ENCODE measurements at places on chromosomes 4 and X. TPM values are rescaled to one million over a fixed set of nuclear protein-coding genes. Genes with fewer than 3 reads are reported as not detected.

The SPOCK3 gene
- 2.0 TPM for total RNA-seq

The F8A3 gene
- total RNA-seq: 9.0 TPM

The BTC gene
- 0.39 TPM for total RNA-seq

The SMS gene
- total RNA-seq: 74.2 TPM

The RAP2C gene
- 21.4 TPM for total RNA-seq

The SFRP2 gene
- total RNA-seq: not detected

The PNCK gene
- total RNA-seq: not detected

The MID1 gene
- 15.5 TPM for total RNA-seq

The TRIM61 gene
- not detected for total RNA-seq

The TMEM31 gene
- total RNA-seq: not detected

The CT55 gene
- total RNA-seq: not detected

The RNF212 gene
- total RNA-seq: 0.29 TPM

GRCh38 chr4:8608714-8609391 is 16.3 kb downstream of the CPZ start:
- DNase-seq: no peak

GRCh38 chrX:38750551-38750950 is 50.7 kb upstream of the MID1IP1 start:
- DNase-seq: no peak

DNA sequence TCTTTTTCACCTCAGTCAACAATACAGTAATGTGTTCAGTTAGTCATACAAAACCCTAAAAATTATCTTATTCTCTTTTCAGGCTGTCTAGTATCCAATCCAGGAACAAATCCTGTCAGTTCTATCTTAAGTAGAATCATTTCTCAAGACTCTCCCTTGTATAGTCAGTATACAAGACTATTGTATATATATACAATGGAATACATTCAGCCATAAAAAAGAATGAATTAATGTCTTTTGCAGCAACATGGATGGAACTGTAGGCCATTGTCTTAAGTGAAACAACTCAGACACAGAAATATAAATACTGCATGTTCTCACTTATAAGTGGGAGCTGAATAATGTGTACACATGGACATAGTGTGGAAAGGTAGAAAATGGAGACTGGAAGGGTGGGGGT is 501.2 kb upstream of the ATOH1 start:
- DNase-seq: no peak

- DNase-seq: no peak
These were observed 936 bp upstream of the PGK1 start for GRCh38 chrX:78103001-78103622.

DNA sequence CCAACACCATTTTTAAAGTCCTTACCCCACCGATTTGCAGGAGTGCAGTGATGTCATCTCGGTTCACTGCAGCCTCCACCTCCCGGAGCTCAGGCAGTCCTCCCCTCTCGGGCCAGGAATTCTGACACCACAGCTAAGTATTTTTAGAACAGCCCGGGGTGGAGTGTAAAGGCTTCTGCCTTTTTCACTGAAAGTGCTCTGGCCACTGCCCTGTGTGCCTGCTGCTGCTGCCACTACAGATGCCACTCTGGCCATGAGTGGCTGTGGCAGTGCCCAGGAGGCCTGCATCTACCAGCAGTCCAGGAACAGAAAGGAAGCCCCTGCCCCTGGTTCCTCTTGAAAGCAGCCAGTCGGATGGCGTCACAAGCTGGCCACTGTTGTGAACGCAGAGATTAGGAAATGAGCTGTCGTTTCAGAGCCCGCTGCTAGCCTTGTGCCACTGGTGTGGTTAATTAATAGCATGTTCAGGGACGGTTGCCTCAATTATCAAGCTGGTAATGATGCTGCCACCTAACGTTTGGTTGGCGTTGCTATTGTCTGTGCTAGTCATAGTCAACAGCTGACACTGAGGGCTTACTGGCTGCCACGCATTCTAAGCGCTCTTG is 23.6 kb upstream of the TBC1D14 start:
- no peak for DNase-seq

GRCh38 chrX:15947648-15948317 is 93.2 kb upstream of the AP1S2 start:
- no peak for DNase-seq

DNA sequence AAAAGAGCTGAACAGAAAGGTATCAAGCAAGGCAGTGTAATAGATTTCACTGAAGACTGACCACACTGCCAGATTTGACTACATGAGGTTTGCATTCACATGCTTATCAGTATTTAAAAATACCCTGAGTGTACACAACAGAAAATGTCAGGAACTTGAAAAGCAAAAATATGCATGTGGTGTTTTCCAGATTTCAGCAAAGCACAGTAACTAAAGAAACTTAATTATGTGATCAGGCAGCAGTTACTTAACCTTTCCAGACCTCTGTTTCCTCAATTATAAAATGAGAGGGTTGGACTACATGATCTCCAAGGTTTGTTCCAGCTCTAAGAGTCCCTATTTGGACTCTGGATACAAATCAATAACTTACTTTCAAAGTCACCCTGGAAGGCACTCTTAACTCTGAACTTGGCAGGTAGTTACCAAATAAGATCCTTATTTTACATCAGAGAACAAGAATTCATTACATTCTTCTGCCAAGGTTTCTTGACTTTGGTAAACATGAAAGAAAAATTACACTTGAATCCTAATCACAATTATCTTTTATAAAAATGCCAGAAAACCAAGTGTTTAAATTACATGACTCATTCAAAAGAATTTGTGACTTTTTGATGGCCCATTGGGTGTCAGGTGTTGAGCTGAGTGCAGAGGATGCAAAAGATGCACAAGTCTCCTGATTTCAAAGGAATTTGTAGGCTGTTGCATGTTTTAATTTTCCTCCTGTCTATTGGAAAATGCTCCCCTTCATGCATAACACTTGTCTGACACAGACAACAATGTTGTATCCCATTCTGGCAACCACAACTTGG is 241.6 kb downstream of the MGST2 start:
- no peak for DNase-seq

GRCh38 chr4:51866835-51867234 is 23.9 kb downstream of the DCUN1D4 start:
- DNase-seq: no peak

DNA sequence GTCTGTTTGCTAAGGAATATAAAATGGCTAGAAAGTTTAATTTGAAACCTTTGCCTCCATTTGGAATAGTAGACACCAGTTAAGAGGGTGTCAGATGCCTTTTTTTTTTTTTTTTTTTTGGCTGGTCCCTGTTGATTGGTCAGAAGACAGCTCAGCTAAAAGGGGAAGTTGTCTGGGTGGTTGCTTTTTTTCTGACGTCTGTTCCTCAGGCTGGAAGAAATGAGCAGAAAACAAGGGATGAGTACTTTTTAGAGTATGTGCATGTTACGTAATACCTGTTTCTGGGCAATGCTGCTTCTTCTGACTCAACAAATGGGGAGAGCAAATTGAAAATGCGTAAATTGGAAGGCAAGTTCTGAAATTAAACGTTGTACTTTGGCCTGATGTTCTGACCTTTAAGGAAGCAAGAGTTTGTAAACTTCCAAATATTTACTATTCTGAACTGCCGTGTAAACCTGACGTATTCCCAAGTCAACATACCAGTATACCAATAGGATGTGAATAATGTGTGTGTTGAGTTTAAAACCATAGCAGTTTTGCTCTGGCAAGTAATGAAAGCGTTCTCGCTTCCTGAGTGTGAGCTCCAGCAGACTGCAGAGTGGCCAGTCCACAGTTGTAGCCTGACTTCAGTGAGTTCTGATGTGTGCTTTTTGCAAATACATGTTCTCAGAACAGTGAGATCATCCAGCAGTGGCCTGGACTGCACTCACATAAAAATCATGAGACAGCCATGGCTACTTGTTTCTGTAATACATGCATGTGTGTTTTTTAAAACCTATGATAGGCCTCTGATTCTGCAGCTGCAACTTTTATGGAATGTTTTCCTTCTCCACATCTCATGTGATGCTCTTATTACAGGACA is 1.7 kb downstream of the SAT1 start:
- DNase-seq: no peak

GRCh38 chr4:99891351-99891750 is 2.9 kb downstream of the LAMTOR3 start:
- DNase-seq: no peak

DNA sequence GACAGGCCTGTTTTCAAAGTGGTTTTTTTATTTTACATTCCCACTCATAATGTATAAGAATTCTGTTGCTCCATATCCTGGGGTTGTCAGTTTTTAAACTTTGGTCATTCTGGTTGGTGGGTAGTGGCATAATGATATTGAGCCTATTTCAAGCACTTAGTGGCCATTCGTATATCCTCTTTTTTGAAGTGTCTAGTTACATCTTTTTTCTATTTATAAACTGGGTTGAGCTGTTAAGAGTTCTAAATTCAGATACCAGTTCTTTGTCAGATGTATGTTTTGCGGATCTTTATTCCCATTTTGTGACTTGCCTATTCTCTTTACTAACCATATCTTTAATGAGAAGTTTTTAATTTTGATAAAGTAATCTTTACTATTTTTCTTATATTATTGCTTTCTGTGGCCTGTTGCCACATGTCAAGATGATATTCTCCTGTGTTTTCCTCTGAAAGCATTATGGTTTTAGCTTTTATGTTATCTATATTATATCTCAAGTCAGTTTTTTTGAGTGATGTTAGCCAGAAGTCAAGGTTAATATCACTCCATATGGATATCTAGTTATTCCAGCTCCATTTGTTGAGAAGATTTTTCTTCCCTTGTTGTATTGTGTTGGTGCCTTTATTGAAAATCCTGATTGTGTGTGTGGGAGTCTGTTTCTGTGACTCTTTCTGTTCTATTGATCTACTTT is 110.9 kb downstream of the FHIP1A start:
- DNase-seq: no peak

DNA sequence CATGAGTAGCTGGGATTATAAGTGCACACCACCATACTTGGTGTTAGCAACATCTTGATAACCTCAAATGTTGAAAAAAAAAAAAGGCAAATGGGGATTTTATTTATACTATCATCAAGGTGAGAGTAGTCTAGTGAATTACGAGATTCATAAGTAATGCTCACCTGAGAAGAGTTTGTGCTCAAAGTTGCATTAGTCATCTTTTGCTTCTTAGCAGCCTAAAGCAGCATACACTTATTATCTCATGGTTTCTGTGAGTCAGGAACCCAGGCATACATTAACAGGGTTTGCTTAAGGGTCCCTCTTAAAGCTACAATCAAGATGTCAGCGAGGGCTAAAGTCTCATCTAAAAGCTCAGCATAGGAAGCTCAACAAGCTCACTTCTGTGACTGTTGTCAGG is 8.2 kb upstream of the EXOSC9 start:
- DNase-seq: no peak

DNA sequence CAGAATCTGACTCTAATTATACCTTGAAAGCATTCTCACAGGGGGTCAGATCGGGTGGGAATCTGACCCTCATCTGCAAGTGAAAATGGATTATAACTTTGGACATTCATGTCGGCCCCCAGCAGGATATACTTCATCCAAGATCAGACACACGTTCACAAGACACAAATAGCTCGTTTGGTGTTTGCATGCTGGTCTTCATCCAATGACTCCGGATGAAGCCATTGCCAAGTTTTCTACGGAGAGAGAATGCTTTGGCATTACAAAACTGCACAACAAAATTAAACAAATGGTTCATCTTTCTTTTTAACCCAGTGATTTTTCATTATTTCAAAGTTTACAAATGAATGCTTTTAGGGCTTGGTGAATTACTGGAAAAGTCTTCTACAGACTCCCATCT is 105.5 kb downstream of the MID1 start:
- DNase-seq: no peak

DNA sequence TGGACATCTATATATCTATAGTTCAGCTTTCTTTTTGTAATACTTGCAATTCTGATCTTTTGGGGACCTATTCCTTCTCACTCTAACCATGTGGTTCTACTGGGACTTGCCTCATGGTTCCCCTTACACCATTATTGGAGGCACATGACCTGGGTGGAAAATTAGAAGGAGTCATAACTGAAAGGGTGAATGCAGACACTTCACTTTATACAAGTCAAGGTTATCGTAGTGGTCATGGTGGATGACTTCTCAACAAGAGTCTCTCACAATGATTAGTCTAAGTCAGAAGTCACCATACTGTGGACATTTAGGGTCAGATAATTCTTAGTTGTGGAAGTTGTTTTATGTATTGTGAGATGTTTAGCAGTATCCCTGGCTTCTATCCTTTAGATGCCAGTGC is 10.5 kb upstream of the EIF4E start:
- no peak for DNase-seq

- DNase-seq: no peak
These were observed 9.3 kb downstream of the TMEM255A start for GRCh38 chrX:120301960-120302359.

DNA sequence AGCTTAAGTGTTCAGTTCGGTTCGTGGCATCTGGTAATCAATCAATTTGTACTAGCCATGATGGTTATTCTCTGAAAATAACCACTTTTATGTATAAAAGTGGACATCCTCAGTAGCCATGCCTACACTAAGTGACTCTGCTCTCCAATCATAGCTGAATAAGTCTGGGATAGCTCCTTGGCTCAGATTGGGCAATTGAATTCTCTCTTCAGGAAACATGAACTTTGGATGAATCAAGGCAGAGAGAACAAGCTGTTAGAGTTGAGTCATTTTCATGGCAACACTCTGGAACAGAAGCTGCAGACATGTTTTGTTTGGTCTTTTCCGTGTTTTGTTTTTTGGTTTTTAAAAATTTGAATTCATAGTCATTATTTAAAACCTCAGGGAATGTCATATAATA is 66.8 kb upstream of the TMEM164 start:
- no peak for DNase-seq

DNA sequence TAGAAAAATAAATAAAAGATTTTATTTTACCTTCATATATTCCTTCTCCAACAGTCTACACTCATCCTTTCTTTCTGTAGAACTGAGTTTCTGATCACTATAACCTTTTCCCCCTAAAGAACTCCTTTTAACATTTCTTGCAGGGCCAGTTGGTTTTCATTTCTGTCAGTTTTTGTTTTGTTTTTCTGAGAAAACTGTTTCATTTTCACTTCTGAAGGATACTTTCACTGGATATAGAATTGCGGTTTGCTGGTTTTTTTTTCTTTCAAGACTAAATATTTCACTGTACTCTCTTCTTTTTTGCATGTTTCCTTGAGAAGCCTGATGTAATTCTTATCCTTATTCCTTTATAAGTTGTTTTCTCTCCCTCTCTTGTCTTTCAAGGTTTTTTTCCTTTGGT is 90.4 kb upstream of the EOLA2 start:
- DNase-seq: no peak

DNA sequence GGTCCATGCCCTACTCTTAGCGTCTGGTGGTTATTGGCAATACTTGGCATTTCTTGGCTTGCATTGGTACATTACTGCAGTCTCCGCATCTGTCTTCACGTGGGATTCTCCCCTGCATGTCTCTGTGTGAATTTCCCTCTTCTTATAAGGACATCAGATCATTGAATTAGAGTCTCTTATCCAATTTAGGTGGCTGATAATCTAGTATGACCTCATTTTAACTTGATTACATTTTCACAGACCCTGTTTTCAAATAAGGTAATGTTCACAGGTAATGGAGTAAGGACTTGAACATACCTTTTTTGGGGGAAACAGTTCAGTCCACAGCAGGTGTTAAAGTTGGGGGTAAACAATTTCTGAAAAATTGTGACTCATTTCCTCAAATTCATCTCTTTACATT is 16.6 kb downstream of the KIAA0232 start:
- DNase-seq: no peak

All from glomerular endothelial cell (primary cell).